Right renal cortex interstitium (tissue), 3 donors: ENCODE measurements at places on chromosomes 4 and X. TPM values are rescaled to one million over a fixed set of nuclear protein-coding genes. Genes with fewer than 3 reads are reported as not detected.

GRCh38 chrX:17944833-17945497 is 83.9 kb upstream of the RAI2 start:
- DNase-seq, result no peak

GBA3 gene
- polyA plus RNA-seq, result 13.9 TPM

DNA sequence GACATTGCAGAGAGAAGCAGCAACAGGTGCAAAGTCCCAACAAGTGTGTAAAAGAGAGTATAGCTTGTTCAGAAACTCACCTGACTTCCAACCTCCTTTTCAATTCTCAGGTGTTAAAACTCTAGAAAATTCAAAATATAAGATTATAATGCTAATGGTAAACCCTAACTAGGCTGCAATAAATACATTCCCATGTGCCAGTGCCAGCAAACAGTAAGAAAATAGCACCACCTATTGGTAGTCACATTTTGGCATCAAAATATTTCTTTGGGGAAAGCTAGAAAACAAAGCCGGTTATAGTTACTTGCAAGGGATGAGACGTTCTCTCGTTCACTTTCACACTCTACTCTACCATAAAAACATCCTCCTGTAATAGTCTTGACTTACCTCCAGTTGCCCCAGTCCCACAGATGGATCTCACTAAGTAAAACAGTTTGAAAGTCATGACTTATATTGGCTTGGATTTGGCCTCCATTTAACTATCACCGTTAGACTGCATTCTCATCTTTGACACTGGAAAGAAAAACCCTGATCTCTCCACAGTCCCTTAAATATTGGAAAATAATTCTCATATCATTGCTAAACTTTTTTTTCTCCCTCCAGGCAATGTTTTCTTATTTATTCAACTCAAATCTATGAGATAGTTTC is 9.6 kb downstream of the BMP3 start:
- no peak for DNase-seq

UGT2B11 gene
- polyA plus RNA-seq, result 3.9 TPM

CRLF2 gene
- polyA plus RNA-seq, result not detected

GRCh38 chr4:125125276-125125675 is 189.5 kb upstream of the FAT4 start:
- DNase-seq, result no peak

DNA sequence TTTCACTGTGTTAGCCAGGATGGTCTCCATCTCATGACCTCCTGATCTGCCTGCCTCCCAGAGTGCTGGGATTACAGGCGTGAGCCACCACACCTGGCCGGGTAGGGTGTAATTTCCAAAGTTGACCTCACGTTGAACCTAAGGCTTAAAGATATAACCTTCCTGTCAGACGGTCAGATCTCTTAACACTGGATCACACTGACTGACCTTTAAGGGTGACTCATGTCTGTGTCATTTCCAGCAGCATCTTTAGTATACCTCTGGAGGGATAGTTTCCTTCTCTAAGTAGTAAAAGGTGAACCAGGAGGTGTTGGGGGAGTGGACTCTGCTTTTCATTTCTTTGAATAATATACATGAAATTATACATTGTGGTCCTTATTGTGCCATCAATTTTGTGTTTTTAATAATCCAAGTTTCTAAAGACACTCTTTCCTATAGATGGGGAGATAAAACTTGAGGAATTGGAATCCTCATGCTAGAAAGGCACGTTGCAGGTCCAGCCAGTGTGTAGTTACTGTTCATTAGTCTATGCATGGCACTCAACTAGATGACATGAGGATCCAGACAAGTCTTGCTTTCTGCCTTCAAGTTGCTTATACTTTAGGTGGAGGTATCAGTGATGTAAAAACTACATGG is 45.7 kb downstream of the ARHGAP10 start:
- DNase-seq, result no peak

GRCh38 chr4:169361756-169362155 is 91.0 kb upstream of the SH3RF1 start:
- no peak for DNase-seq

- DNase-seq, result no peak
Observed at GRCh38 chrX:43566170-43566569, 89.9 kb upstream of the MAOA start.
